ENCODE measurements at places on chromosomes 5 and 9. TPM values are rescaled to one million over a fixed set of nuclear protein-coding genes. Genes with fewer than 3 reads are reported as not detected.

GRCh38 chr9:79023134-79023580 is 548.6 kb upstream of the TLE4 start:
- no peak overlapping the region for H3K27ac ChIP-seq
- no peaks in the 10 kb centered on the region for H3K36me3 ChIP-seq
- DNase-seq, result no peak

Gene UBE2QL1
- total RNA-seq, result 10.8 TPM

- H3K36me3 ChIP-seq, result no peaks in the 10 kb centered on the region
- H3K27ac ChIP-seq, result no peak overlapping the region
- no peaks in the 10 kb centered on the region for H3K4me1 ChIP-seq
- DNase-seq, result no peak
- H3K27me3 ChIP-seq, result no peaks in the 10 kb centered on the region
Measured at GRCh38 chr9:18800579-18800978, 232.4 kb downstream of the SAXO1 start.

DNA sequence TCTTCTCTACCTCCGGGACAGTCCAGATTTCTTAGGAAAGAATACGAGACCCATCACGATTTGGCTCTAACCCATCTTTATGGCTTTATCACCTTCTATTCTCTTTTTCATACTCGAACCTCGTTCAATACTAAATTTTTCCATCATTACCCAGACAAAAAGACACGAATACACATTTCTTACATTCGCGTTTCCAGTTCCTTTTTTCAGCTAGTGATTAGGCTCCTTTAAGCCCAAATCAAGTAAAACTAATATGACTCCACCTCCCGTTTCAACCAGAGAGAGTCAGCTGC is 506 bp downstream of the ZBTB6 start:
- DNase-seq, result no peak
- no peaks in the 10 kb centered on the region for H3K27me3 ChIP-seq
- peak overlapping the region; percentile 57 for H3K4me3 ChIP-seq
- peak overlapping the region; percentile 58 for H3K27ac ChIP-seq

- no peaks in the 10 kb centered on the region for H3K27me3 ChIP-seq
- H3K27ac ChIP-seq, result no peak overlapping the region
- H3K4me1 ChIP-seq, result no peaks in the 10 kb centered on the region
- H3K36me3 ChIP-seq, result no peaks in the 10 kb centered on the region
- no peak for DNase-seq
Measured at GRCh38 chr9:81314490-81314889, 374.9 kb downstream of the TLE1 start.

GRCh38 chr5:18954239-18954638 is 1033.8 kb downstream of the CDH18 start:
- H3K4me1 ChIP-seq, result no peaks in the 10 kb centered on the region
- no peak overlapping the region for H3K4me3 ChIP-seq
- H3K36me3 ChIP-seq, result no peaks in the 10 kb centered on the region
- H3K27ac ChIP-seq, result no peak overlapping the region

- H3K27ac ChIP-seq, result no peak overlapping the region
- H3K27me3 ChIP-seq, result no peaks in the 10 kb centered on the region
- no peak overlapping the region for H3K4me3 ChIP-seq
- H3K36me3 ChIP-seq, result peaks cover 76% of the 10 kb centered on the region
- no peak for DNase-seq
- H3K4me1 ChIP-seq, result no peaks in the 10 kb centered on the region
Measured at GRCh38 chr9:19371942-19372341, 8.1 kb downstream of the RPS6 start.

- H3K4me3 ChIP-seq, result no peak overlapping the region
- no peak for DNase-seq
- H3K4me1 ChIP-seq, result no peaks in the 10 kb centered on the region
- no peaks in the 10 kb centered on the region for H3K27me3 ChIP-seq
- H3K27ac ChIP-seq, result no peak overlapping the region
- no peaks in the 10 kb centered on the region for H3K36me3 ChIP-seq
Measured at GRCh38 chr9:81693671-81694378, 4.5 kb upstream of the TLE1 start.

Gene WWC1
- total RNA-seq, result 2.7 TPM

GRCh38 chr9:89000371-89000781 is 9.1 kb downstream of the S1PR3 start:
- peaks cover 27% of the 10 kb centered on the region for H3K36me3 ChIP-seq
- H3K27ac ChIP-seq, result peak overlapping the region; percentile 15
- no peak overlapping the region for H3K4me3 ChIP-seq
- no peaks in the 10 kb centered on the region for H3K27me3 ChIP-seq
- DNase-seq, result no peak
- H3K4me1 ChIP-seq, result no peaks in the 10 kb centered on the region

Gene PALM2AKAP2
- total RNA-seq, result 56.6 TPM

Gene NOXA1
- 3.4 TPM for total RNA-seq

Gene PTGES2
- total RNA-seq, result 114 TPM

DNA sequence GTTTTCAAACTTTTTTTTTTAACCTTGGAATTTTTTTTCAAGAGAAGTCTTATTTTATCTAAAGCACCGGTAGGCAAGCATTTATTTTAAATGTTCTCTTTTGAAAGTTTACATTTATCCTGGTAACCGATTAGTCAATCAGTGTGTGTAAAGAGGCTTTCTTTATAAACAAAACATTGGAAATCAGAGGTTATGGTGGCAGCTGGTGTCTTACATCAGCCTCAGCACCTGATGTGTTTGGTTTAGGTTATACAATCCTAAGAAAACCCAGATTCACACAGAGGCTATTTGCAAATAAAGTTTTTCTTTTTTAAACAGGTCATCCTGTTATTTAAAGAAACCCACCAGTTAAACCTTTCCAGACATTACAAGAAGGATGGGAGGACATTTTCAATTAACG is 173.3 kb upstream of the GDNF start:
- no peak for DNase-seq
- no peaks in the 10 kb centered on the region for H3K27me3 ChIP-seq
- H3K36me3 ChIP-seq, result no peaks in the 10 kb centered on the region
- H3K27ac ChIP-seq, result no peak overlapping the region

Gene FGFR4
- total RNA-seq, result 0.48 TPM
